ENCODE measurements at places on chromosomes 12 and 14.

- no peak for DNase-seq
These were observed 14.2 kb upstream of the PLXNC1 start for GRCh38 chr12:94133964-94134795.

- DNase-seq = peak; percentile 98
These were observed at the start of gene CRY1 for GRCh38 chr12:107093417-107094182. TSS of gene CRY1 (minus strand) at chr12:107093549. CDS start at chr12:107092961, 588 bp downstream.

- no peak for DNase-seq
These were observed 1.2 kb downstream of the KRT3 start for GRCh38 chr12:52794479-52795331.

DNA sequence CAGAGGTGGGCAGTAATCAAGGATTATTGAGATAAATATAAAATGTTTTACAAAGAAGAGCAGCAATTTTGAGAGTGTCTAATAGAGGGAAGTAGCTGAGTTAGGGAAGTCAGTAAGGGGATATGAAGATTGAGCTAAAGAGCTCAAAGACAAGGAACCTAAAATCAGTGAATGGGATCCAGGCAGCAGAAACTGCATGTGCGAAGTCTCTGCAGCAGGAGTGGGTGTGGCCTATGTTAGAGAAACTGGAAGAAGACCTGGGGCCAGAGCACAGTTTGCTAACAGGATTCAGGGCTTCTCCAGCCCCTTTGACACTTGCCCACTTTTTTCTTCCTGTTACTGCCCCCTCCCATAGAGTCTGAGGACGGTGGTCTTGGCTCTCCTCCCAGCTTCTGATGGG, 36.3 kb upstream of the PLXNC1 start:
- no peak for DNase-seq

- no peak for DNase-seq
These were observed 4.0 kb upstream of the ZNF385A start for GRCh38 chr12:54388237-54389133.

DNA sequence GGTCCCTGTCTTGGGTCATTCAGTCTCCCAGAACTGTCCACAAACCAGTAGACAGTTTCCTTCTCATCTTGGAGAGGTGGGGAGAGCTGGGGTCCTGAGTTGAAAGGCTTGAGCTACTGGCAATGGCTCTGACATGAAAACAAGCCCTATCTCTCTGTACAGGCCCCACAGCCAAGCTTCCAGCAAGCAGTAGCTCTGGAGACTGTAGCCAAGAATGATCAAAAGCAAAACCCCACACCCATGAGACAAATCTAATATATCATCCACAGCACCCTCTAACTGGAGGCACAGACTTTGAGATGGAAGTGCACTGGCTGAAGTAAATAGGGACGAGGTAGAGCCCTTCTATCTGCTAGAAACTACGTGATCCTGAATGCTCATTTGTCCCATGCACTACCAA, 40.9 kb downstream of the RERG start:
- no peak for DNase-seq

- DNase-seq = no peak
These were observed 31.1 kb upstream of the BEGAIN start for GRCh38 chr14:100618318-100618693.

DNA sequence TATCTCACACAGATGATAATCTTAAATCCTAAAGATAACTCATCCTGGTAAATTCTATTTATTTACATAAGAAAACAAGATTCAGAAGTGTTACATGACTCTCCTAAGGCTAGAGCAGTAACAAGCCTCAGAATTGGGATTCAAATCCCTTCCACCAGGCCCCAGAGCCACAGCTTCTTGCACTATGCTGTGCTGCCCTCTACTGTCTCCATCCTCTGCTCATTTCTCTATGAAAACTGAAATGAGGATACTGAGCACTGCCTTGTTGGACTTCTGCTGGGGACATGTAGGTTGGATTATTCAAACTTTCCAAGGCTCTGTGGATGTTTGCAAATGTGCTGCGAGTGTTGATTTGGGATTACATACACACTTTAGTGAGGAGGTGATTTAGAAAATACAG, 23.5 kb upstream of the C12orf50 start:
- no peak for DNase-seq

DNA sequence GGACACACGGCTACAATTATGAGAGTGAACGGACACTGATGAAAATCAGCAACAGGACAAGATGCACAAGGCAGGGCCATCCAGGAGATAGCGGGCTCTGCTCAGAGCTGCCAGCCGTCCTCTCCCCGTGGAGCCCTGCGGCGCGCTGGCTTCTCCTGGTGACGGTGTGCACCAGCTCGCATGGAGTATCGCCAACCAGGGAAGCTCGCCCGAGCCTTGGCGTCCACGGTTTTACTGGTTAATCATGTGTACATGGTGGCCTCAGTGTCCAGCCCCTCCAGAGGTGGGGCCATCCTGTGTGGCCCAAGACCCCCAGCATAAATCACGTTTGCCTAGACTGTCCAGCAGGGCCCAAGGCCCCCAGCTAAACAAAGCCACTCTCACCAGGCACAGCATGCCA, 31.2 kb upstream of the DYNC1H1 start:
- DNase-seq = no peak

DNA sequence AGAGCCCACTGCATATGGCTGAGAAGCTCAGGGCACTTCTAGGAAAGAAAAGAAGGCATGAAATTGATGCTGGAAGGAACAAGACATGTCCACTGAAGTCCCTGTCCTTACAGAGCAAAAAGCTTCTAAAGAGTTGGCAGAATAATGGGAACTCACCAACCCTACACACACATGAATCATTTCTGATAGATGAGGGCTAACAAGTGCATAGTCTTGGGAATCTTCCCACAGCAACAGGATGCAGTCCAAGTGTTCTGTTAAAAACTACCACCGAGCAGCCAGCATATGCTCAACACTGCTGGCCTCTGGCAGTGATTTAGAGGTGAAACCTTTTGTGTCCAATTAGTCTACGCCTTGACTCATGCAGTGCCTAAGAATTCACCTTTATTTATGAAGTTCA, 44.8 kb downstream of the RHOJ start:
- no peak for DNase-seq

DNA sequence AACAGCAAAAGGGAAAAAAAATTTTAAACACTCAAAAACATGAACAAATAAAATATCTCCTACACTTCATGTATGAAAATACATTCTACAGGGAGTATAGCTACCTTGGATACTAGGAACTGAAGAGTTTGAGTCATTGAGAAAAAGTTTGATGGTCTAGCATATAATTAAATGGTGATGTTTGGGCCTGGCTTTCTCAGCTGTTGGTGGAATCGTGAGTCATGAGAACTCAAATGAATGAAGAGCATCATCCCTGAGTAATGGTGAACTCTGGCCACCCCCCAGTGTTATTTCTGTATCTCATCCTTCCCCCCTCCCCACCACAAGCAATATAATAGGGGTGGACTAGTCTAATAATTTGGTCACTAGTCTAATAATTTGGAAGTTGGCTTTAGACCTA, 6.7 kb upstream of the SLC6A15 start:
- DNase-seq = no peak

GRCh38 chr12:68012712-68013111, 23.5 kb downstream of the IFNG-AS1 start:
- no peak for DNase-seq

DNA sequence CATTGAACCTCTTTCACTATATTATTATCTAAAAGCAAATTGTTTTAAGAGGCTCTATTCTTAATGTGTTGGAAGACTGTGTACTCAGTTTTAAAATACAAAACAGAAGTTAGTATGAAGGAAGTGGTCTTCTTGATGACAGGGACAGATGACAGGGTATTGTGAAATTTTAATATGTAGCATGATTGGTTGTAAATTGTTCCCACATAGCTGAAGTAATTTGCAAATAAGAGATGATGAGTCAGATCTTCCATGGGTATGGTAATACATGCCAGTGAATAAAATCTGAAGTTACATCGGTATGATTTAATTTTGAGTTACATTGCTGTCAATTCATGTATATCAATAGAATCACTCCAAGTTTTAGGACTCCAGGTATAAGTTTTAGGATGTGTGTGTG, 454.8 kb downstream of the AEBP2 start:
- DNase-seq = no peak

- DNase-seq = no peak
These were observed 82.3 kb downstream of the PUS7L start for GRCh38 chr12:43676183-43676813.

- DNase-seq = no peak
These were observed 11.5 kb upstream of the EID3 start for GRCh38 chr12:104291867-104292524.

GRCh38 chr14:96016501-96017160, 22.5 kb upstream of the C14orf132 start:
- DNase-seq = no peak

GRCh38 chr14:44699391-44699790, 192.3 kb upstream of the FSCB start:
- DNase-seq = no peak

GRCh38 chr14:94548131-94548998, 12.9 kb upstream of the SERPINA4 start:
- no peak for DNase-seq

DNA sequence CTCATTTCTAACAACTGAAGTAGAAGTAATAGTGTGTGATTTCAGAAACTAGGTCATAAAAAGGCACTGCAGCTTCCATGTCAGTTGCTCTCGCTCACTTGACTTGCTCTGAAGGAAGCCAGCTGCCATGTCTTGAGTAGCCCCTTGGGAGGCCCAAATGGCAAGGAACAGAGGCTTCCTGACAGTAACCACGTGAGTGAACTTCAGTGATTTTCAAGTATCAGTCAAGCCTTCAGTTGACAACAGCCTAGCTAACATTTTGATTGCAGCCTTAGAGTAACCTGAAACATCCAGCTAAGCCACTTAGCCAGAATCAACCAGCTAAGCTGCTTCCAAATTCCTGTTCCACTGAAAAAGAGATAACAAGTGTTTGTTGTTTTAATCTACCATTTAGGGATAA, 26.7 kb downstream of the TOGARAM1 start:
- no peak for DNase-seq

DNA sequence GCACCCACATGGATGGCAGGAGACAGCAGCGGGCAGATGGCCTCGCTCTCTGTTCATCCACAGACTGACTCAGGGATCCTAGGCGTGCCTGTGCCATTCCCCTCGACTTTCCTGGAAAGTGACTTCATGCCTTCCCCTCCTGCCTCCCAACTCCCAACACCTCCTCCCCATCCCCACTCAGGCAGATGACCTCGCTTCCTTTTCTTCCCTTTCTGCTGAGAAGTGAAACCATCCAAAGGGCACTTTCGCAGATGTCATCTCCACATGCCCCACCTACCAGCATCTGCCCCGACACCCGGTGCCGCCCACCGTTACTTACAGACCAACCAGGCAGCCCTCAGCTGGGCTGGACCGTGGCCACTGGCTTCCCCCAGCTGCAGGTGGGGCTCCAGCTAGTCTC, 29.6 kb downstream of the BEGAIN start:
- DNase-seq = no peak

DNA sequence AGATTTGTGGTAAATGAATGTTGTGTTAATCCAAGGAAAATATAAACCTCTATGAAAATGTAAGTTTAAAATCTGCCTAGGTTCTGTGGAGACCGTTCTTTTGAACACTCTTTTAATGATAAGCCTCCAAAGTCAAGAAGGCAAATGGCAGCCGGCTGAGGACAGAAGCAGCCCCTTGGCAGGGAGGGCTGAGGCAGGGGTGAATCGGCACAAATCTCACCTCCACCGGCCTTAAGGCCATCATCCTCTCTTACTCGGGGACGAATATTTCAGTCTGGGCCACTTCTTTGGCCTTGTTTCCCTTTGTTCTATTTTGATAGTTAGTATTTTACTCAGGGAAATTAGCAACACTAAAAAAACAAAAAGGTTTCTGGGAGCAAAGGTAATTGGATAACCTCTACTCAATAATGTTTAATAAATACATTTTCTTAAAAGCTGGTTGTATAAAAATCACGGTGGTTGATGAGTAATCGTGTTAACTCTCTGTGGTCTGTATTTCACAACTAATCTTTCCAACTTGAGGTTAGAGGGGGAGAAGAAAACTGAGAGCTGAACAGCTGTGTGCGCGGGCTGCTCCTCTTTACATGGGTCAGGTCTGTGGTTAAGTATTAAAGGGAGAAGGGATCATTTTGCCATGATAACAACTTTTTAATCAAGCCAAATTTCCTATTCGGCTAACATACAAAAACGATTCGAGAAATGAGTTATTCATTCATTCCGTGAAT, 18.6 kb downstream of the LGMN start:
- no peak for DNase-seq
